ENCODE measurements at places on chromosomes 2 and 18.
A peak's percentile ranks its signal among the peaks of the same experiment; 100 is the strongest.

DNA sequence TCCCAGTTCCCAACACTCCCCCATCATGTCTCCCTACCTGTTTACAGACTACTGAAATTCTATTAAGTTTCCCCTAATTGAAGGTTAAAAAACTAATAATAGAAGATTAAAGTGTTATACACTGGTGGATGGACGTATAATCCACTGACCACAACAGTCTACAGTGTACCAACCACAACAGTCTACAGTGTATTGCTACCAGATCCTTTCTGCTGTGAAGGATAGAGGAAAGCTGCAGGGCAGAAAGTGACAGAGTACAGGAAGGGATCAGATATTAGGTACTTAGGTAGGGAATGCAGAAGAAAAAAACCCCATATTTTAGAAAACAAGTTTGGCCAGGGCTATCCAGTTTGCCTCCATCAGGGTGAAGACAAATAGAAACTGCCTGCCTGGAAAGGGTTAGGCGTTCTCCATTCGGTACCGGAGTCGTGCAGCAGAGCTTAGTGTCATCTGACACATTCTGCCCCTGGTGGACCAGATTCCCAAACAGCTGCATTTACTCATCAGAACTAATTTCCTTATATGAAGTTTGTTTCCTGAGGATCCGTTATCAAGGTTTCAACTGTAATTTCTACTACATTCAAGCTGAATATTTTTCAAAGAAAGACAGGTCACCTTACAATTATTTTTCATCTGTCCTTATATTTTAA is 49.9 kb downstream of the KLF7 start:
- DNase-seq, result no peak

GRCh38 chr18:67455890-67456501 is 60.5 kb downstream of the DSEL start:
- no peak for DNase-seq

GRCh38 chr18:6881034-6881820 is 151.7 kb downstream of the ARHGAP28 start:
- DNase-seq, result no peak

DNA sequence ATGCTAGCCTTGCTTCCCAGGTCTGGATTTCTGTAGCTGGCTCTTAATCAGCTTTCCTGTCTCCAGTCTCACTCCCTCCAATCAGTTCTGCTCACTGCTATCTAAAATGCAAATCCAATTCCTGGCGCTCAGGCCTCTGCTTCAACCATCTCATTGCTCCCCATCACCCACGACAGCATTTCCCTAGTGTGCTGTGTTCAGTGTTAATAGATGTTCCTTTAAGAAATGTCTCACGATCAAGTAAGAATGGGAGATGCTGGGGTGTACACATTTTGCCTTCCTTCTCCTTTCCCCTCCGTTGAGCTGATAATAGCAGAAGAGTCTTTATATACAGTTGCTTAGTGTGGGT is 1.6 kb upstream of the PUM2 start:
- DNase-seq, result no peak

GRCh38 chr18:12245793-12246135 is 8.4 kb upstream of the CIDEA start:
- no peak for DNase-seq

- no peak for DNase-seq
These were observed 200.3 kb upstream of the ID2 start for GRCh38 chr2:8481463-8482009.

DNA sequence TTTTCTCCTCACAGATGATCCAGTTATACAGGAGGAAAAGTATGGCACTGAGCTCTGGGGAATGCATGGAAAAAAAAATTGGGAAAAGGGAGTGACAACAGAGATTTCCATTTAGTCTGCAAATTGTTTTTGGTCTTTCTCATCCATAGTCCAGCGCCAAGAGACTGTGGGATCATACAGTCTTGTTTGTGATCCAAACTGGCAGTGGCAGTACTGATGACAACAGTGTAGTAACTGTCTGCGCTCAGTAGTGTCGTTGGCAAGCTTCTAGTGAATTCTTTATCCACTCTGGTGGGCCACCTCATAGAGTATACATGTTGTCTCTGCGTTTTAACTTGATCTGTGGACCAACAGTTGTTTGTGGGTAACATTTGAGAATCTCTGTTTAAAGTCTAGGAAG is 37.9 kb downstream of the GALNT1 start:
- DNase-seq, result no peak

GRCh38 chr2:156321243-156321904 is 11.1 kb downstream of the NR4A2 start:
- DNase-seq, result no peak

DNA sequence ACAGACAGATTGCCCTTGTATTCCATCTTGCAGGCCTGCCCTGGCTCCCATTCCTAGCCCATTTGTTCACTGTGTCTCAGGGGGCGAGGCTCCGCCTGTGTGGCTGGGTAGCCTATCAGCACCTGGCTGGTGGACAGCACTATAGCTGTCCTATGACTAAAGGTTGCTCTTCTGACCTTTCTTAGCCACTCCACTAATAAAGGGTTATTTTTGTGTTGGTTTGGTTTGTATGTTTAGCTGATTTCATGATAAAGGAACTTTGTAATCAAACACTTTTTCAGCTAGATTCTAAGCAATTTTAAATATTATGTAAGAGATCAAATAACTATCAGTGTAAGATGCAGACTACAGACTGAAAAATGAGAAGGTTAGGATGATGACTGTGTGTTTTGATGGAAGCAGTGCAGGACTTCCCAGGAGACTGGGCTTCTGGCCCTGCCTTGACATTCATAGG is 72.2 kb downstream of the CRIM1 start:
- DNase-seq, result no peak

DNA sequence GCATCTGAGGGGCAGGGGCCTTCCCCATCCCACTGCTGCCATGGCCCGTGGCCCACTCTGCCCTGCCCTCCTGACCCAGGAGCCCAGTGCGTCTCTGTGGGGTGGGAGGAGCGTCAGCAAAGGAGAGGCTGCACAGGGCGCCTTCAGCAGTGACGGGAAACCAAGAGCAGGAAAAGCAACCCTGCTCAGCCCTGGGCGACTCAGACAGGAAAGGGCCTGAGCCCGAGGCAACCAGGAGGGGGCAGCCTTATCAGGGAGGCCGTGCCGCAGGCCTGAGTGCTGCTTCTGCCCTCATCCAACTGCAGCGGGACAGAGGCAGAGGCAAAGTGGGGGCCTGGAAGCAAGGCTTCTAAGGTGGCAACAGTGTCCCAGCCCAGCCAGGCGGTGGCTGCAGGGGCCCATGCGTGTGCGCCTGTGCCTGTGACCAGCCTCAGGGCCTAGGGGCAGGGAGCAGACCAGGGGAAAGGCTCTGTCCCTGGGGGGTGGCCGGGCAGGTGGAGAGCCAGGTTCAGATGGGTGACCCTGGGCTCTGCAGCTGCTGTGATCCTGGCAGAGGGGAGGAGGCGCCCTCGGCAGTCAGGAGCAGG is 23.3 kb upstream of the ALPI start:
- no peak for DNase-seq

DNA sequence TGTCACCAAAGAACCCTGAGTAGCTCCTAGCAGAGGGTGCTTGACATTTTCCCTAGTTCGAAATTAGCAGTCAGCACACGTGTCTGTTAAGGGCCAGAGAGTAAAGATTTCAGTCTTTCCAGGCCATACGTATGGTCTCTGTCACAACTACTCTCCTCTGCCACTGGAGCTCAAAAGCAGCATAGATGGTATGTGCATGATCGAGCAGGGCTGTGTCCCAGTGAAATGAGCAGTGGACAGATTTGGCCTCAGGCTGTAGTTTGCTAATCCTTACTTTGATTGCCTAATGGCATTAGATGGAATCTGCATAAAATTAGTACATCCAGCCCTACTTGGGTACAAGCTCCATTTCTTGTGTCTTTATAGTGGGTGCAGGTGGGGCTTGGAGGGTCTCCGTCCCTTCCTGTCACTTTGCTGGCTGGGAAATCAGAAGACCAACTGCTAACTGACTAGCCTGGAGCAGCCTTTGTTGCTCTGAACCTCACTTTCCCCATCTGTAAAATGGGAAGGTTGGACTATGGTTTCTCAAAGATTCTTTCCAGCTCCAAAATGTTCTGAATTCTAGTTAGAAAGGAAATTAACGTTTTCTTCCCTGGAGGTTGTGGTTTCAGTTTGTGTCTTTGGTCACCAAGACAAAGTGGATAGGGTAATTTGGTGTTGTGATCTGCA is 108.5 kb downstream of the GLI2 start:
- no peak for DNase-seq

- no peak for DNase-seq
These were observed 45.0 kb downstream of the TCF7L1 start for GRCh38 chr2:85178154-85178553.

DNA sequence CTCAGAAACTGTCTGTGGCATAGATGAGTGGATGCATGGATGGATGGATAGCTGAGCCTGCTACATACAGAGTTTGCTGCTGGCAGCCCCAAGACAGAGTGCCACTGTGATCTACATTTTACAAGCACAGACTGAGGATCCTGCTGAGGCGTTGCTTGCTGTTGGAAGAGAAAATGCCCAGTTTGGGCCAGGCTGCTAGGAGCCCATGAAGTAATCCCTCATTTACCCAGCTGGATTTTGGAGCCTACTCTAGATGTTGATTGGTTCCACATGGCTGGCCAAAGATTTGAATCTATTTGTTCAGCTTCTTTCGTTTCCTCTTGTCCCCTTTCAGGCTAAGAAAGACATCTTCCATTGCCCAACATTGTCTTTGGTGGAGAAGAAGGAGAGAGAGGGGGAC is 261.3 kb downstream of the CLIP4 start:
- no peak for DNase-seq

- no peak for DNase-seq
These were observed 175.7 kb upstream of the PGAP1 start for GRCh38 chr2:197102231-197102630.

GRCh38 chr2:198072655-198073054 is 268.3 kb downstream of the PLCL1 start:
- no peak for DNase-seq

DNA sequence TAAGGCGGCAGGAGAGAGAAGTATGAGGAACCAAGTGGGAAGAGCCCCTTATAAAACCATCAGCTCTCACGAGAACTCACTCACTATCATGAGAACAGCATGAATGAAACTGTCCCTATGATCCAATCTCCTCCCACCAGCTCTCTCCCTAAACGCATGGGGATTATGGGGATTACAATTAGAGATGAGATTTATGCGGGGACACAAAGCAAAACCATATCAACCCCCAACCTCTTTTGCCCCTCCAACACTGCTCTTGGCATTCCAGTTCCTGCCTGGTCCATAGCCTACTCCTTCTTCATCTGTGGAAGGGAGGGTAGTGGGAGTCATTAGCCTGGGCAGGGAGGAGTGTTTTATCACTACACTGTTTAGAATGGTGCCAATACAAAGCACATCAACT is 1.4 kb upstream of the EHD3 start:
- no peak for DNase-seq

GRCh38 chr2:69693775-69694450 is 48.0 kb upstream of the ANXA4 start:
- no peak for DNase-seq

DNA sequence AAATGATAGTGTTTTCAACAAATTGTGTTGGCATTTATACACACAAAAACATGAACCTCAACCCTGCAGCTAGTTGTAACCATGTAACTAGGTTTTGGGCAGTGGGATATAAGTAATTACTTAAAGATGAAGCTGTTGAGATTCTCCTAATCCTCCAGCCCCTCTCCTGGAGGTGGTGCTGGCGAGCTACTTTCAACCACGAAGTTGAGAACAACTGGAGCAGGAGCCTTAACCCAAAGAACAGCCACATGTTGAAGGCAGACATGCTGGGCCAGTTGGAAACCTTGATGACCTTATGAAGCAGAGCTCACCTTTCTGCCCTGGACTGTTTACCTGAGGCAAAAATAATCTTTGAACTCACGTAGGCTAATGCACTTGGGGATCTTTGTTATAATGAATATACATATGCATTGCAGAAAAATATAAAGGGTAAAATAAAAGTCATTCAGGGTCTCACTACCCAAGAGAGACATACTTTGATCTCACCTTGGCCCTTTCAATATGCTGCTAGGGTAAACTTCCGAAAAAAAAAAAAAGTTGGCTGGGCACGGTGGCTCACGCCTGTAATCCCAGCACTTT is 89.6 kb upstream of the NPAS2 start:
- peak; percentile 69 for DNase-seq
